CD4-positive, alpha-beta T cell (primary cell): ENCODE measurements at places on chromosomes 3 and 15. TPM values are rescaled to one million over a fixed set of nuclear protein-coding genes. Genes with fewer than 3 reads are reported as not detected.

Gene TMEM108
- total RNA-seq: not detected

Gene OR5H2
- total RNA-seq: not detected

Gene TRIM42
- total RNA-seq: not detected

Gene CMTM6
- 37.8 TPM for total RNA-seq

Gene SPG11
- total RNA-seq: 49.9 TPM

Gene ROPN1
- total RNA-seq: not detected

Gene PLA2G4E
- total RNA-seq: not detected

Gene CLDN11
- total RNA-seq: not detected
